Fibroblast of gingiva (primary cell): ENCODE measurements at places on chromosomes 3 and 15.

GRCh38 chr3:88114878-88115549 is 34.7 kb upstream of the C3orf38 start:
- DNase-seq = no peak

DNA sequence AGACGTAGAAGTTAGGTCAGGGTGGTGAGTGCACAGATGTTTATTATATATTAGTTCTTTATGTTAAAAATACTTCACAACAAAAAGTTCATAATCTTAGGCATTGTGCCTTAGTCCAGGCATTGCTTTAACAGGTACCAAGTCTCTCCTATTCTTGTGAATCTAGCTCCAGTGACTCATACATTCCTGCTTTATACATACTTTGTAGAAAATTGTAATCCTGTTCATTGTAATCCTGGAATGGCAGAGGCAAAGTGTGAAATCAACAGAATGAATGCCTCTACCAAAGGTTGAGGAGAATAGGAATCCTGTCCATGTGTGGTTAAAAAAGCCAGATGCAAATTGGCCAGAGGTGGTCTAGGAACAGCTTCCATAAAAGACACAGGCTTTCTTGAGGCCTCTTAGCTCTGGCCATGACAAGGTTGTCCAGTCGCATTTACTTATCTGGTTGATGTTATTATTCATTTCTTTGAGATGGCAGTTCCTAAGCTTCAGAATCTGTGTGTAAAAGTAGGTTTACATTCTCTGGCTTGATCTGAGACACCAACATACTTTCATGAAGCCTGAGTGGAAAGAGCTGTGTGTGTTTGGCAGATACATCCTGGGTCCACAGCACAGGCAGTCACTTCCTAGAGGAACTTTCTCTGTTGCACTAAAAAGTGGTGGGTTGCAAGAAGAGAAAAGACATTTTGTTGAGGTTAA is 109.0 kb downstream of the CDIN1 start:
- no peak for DNase-seq

DNA sequence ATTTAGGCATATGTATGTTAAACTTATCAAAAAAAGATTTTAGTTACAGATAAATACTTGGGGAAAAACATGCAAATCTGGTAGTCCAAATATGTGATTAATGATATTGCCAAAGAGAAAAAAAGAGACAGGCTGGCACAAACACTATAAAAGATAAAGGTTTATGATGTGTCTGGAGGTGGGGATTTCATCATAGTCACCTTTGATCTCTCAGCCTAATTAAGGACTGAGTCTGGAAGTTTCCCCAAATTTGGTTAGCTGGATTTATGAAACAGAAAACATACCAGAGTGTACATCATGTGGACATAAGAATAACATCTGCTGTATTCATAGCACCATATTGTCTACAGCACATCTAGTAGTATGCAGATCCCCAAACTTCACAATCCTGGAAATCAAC is 157.0 kb downstream of the FGF12 start:
- DNase-seq = no peak

DNA sequence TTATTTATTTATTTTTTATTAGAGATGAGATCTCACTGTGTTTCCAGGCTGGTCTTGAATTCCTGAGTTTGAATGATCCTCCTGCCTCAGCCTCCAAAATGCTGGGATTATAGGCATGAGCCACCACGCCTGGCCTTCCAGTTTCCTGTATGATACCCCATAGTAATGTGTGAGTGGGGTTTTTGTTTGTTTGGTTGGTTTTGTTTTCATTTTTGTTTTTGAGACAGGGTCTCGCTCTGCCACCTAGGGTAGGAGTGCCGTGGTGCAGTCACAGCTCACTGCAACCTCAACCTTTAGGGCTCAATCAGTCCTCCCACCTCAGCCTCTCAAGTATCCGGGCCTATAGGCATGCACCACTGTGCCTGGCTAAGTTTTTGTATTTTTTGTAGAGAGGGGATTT is 30.9 kb downstream of the GOLM2 start:
- DNase-seq = no peak

DNA sequence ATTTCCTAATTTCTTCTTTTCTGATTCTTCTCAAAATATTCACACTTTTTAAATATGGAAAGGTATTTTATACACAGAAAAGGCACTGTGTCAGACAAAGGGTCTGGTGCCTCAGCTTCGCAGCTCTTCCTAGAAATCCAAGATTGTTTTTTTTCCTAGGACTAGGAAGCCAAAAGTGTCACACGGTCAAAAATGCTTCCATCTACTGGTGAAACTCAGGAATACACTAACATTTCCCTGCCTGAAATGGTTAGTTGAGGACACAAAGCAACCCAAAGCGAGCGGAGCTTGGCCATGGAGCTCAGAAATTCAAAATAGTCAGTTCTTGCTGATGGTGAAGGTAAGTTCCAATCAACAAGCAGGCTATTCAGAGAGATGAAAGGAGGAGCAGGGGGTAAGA is 426.5 kb upstream of the RASGRP1 start:
- DNase-seq = peak; percentile 49

DNA sequence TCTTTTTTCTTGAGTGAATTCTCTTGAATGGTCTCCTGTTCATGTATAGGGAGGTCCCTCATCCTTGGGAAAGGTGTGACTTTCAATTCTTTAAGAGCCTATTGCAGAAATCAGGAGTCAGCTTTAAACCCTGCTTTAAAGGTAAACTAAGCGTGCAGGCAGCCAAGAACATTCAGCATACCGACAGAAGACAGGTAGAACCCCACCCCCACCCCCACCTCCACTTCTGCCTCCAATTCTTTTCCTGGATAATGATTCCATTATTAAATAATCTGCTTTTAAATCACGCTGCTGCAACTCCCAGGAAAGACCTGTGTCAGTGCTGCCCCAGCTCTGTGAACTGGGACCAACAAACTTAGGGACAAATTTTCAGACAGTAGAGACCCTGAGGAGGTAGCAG is 49.3 kb upstream of the SKOR1 start:
- no peak for DNase-seq

DNA sequence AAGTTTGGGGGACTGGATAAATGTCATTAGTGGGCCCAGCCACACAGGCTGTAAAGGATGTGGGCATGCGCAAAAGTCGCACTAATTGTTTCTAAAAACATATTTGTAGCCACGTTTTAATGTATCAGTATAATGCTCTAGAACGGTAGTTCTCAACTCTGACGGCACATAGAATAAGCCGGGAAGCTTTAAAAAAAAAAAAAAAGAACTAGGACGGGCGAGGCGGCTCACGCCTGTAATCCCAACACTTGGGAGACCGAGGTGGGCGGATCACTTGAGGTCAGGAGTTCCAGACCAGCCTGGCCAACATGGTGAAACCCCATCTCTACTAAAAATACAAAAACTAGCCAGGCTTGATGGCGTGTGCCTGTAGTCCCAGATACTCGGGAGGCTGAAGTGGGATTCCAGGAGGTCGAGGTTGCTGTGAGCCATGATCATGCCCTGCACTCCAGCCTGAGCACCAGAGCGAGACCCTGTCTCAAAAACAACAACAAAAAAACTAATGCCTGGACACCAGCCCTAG is 618 bp upstream of the MON1A start:
- no peak for DNase-seq

DNA sequence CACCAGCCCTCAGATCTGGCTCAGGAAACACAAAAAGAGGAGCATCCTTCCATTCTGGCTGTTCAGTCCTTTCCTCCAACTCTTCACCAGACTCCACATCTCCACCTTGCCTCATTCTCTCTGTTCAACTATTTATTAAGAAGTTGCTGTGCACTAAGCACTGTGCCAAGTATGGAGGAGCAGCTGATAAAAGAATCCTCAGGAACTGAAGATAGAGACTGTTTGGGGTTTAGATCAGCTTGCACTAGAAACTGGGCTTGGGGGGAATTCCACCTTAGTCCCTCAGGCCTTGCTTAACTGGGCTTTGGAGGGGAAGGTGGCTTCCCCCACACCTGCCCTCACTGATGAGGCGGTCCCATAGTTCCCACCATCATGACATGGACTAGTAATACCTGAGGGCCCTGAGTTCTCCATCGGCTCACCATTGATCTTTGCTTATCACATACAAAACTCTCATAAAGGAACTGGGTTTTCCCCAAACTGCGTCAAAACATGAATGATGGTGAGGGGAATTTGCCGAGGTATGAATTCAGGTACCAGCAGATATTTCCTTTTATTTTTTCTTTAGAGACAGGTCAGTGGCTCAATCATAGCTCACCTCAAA is 1.7 kb upstream of the CCR8 start:
- DNase-seq = no peak

DNA sequence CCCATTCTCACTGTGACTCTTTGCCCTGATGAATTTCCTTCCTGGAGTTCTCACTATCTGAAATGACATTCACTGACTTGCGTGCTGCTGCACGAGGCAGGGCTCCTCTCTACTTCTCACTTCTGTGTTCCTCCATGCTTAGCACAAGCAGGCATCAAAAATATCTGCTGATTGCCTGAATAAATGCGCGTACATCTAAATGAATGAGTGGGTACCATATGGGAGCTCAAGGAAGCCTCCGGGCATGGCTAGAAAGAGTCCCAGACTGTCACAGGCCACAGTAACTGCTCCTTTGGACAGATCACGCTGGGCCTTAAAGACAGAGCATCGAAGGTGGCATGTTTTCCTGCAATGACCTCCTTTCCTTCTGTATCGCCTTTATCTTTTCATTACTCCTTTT is 31.6 kb downstream of the HCN4 start:
- no peak for DNase-seq

DNA sequence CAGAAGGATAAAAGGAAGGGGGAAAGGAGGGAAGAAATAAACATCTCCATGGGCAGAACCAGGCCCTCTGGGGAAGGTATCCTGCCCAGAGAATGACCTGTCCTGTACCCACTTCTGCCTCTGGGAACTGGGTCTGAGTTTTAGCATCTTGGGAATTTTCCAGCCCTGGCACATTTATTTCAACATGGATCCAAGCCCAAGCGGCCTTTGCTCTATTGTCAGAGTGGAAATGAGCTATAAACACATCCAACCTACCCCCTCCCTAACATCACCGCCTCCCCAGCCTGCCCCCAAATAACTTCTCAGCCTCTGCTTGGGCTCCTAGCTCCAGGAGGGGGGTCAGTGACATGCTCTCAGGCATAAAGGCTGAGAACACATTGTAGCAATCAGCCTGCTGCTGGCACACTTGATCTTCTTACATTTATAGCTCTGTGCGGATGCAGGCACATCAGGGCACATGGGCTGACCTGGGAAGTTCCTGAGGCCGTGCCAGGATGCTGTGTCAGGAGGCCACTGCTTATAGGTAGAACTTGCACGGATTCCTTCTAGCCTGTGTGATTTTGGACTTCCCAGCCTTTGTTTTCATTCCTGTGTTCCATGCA is 4.6 kb upstream of the OXTR start:
- no peak for DNase-seq

GRCh38 chr3:61371123-61371522 is 119.9 kb upstream of the FHIT start:
- DNase-seq = no peak

- no peak for DNase-seq
Observed at GRCh38 chr15:25487226-25487884, 48.5 kb upstream of the UBE3A start.

- DNase-seq = no peak
Observed at GRCh38 chr15:70154718-70155347, 57.1 kb upstream of the TLE3 start.

GRCh38 chr3:40996827-40997710 is 202.2 kb upstream of the CTNNB1 start:
- DNase-seq = no peak

DNA sequence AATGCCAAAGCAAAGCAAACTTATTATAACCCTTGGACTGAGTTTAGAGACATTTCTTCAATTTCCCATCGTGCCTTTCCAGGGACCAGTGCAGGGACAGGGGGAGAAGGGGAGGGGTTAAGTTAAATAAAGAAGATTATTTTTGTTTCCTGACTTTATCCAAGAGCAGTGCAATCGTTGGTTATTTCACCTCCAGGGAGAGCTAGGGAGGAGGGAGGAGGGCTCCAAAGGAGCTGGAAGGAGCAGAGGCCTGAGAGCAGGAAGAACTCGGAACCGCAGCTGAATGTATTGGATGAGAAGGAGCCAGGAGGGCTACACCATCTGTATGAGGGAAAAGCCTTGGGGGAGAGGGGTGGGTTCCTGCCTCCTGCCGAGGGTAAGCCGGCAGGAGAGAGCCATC is 20.7 kb downstream of the HAPLN3 start:
- DNase-seq = no peak

GRCh38 chr3:60240492-60240891 is 1010.8 kb downstream of the FHIT start:
- no peak for DNase-seq

DNA sequence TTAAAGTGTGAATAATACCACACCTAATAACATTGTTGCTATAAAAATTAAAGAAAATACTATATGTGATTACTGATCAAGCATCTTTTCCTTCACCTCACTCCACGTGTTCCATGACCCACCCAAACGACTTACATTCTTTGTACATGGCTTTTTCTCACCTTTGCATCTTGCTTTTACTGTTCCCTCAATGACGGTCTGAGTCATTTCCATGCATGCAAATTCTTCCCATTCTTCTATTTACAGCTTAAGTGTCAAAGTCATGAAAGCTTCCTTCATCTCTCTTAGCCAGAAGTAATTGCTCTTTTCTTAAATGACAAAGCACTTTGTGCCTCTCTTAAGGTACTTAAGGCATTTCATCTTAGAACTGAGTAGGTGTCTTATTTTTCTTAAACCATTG is 64.0 kb downstream of the GREM1 start:
- DNase-seq = no peak

GRCh38 chr15:96328181-96328876 is 2.2 kb upstream of the NR2F2 start:
- no peak for DNase-seq

DNA sequence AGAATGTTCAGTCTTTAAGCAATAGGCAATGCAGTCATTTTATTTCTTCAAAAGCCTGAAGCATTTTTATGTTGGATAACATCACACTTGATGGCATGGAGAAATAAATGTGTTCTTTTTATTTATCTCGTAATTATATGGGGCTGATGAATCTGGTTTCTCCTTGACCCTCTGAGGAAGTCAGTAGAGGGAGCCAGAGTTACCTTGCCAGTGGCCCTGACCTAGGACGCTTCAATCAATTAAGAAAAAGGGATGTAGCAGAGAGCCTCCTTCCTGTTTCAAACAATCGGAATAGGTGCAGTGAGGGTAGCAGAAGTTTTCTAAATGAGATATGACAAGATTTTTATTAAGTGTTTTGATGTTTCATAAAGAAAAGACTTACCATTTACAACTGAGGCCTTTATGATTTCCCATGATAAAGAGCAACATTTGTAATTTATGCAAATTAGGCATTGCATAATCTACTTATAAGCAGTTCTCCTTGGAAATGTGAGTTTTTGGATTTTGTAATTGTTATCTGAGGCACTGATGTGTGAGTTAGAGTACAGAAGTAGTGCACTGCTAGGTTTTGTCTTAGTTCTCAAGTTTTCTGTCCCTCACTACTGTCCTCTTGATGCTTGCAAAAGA is 129.1 kb downstream of the RAP2B start:
- DNase-seq = no peak

DNA sequence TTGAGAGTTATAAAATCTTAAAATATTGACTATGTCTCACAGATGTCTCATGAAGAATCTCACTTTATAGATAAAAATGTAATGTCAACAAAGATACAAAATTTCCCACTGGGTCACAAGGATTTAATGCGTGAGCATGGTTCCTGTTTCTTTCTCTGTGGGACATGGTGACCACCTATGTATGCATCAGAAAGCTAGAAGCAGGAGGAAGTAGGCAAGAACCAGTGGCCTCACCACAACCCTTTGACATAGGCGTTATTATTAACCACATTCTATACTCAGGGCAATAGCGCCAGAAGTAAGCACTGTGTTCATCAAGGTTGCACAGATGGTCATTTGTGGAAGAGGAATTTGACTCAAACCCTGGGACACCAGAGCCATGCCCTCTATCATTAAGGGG is 11.7 kb upstream of the ADAMTS17 start:
- no peak for DNase-seq

- DNase-seq = no peak
Observed at GRCh38 chr15:70208332-70208731, 110.6 kb upstream of the TLE3 start.
